CD4-positive, alpha-beta T cell treated with Interleukin-1 beta for 1 hour (primary cell): ENCODE measurements at places on chromosomes 1 and 21.

DNA sequence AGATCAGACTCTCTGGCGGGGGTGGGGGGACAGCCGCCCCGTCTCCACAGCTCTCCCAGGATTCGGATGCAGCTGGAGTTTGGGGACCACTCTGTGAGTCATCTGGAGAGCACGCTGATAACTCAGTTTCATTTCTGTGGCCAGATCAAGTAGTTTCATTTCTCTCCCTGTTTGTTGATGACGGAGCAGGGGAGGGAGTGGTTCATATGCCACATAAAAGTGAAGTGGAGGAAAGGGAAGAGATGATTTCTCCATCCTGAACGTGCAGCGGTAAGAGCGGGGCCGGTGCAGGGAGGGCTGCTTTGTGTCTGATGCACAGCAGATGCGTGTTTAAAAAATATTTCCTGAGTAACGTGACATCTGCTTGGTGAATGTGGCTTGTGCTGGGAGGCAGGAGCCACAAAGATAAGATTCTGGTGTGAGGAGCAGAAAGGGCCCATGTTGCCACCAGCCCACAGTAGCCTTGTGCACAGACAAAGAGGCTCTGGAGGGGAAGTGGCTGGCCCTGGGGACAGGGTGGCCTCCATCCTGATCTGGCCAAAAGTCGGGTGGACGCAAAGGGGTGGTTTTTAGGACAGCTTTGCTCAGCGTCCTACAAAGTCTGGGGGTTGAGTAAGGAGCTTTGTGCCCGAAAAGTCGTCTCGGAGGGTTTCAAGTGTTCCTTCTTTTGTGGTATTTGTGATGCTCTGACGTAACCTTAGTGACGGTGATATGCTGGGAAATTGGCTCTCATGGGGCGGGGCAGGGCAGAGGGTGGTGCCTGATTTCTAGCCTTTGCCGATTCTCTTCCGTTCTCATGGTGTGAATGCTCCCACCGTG lies at the start of gene MX2:
MX2 (plus strand) TSS at position 242 of the 819 bp plus-strand sequence. CDS start 14,880 bp downstream, outside the sequence.
- peak; percentile 89 for DNase-seq

GRCh38 chr1:3531928-3532327 lies 77.5 kb downstream of the ARHGEF16 start:
- no peak for DNase-seq

DNA sequence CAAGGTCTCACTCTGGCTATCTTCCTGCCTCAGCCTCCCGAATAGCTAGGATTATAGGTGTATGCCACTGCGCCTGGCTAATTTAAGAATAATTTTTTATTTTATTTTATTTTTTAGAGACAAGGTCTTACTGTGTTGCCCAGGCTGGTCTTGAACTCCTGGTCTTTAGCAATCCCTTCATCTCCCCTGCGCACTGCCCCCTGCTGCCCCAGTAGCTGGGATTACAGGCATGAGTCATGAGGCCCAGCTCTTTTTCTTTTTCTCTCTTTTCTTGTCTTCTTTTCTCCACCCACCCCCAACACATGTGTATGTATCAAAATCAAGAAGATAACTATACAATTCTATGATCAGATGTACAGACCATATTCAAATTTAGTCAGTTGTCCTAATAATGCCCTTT lies 87.2 kb downstream of the PEX14 start:
- no peak for DNase-seq

GRCh38 chr1:45510972-45511527 lies 10.6 kb downstream of the PRDX1 start:
- no peak for DNase-seq

DNA sequence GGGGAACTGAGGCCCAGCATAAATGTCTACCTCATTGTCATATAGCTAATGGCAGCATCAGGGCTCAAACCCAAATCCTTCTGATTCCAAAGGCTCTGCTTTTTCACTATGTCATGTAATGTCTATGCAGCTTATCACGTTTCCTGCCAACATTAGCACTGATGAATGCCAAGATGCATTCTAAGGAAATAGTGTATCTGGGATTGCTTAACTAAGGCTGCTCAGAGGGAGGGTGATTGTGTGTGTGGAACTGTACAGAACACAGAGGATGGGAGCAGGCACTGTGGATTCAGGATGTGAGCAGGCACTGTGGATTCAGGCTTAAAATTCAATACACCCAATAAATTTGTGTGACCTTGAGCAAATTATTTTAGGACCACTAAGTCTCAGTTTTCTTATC lies 456.4 kb upstream of the DEPDC1 start:
- DNase-seq = no peak

DNA sequence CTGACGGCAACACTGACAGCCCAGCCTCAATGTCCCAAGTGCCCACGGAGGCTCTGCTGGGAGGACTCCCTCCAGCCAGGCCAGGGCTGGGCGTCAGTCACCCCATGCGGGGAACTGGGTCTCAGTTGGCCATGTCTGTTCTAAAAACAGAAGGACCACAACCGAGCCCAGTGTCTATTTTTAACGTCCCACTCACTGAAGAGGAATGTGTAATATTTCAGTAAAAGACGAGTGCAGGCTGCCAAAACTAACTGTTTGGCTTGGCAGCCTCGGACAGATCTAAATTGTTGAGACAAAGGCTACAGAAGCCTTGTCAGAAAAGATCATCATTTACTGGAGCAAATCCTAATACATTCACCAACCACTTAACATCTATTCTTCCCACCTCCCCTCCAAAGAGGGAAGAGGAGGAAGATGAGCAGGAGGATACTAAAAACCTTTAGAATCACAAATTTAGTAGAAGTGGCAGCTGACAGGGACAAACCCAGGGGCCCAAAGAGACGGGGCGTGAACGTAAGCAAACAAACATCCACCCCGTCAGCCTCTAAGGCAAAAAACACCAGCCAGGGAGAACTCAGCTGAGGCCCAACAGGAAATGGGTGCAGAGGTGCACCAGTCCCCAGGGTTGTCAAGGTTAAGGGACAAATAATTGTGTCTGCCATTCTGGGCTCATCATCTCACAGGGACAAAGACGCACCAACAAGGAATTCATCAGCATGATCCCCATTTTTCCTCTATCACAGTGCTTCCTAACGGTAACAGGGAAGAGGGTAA lies 18.7 kb downstream of the C1orf198 start:
- DNase-seq = no peak

GRCh38 chr1:44636083-44636687 lies 38.1 kb downstream of the TMEM53 start:
- DNase-seq = no peak

- no peak for DNase-seq
These were observed 939 bp upstream of the MFAP2 start for GRCh38 chr1:16981269-16981849.

- DNase-seq = no peak
These were observed 29.4 kb downstream of the PSMG1 start for GRCh38 chr21:39153842-39154241.

- no peak for DNase-seq
These were observed 68.3 kb upstream of the NFIA start for GRCh38 chr1:61013946-61014667.

DNA sequence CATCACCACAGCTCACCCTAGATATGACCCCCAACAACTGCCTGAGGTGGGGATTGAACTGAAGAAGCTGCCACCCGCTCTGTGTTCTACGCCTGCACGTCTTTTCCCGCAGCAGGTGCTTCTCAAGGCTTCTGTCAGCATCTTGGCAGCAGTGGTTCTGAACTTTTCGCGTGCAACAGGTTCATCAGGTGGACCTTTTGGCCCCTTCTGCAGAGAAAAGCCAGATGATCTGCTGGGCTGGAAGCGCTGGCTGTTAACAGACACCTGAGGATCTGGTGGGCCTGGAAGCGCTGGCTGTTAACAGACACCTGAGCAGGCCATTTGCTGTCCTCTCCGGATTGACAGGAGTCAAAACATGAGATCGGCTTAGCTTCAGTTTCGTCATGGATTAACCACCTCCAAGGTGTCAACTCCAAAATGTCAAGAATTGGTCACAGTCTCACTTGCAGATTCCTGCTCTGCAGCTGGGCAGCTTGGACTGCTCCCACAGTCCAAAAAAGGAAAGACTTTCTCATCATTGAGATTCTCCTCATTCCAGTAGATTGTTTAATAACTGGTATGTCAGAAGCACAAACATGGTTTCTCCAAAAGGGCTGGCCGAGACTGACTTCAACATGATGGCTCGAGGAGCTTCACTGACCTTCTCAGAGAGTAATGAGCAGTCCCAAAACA lies 4.7 kb downstream of the C1orf174 start:
- no peak for DNase-seq

DNA sequence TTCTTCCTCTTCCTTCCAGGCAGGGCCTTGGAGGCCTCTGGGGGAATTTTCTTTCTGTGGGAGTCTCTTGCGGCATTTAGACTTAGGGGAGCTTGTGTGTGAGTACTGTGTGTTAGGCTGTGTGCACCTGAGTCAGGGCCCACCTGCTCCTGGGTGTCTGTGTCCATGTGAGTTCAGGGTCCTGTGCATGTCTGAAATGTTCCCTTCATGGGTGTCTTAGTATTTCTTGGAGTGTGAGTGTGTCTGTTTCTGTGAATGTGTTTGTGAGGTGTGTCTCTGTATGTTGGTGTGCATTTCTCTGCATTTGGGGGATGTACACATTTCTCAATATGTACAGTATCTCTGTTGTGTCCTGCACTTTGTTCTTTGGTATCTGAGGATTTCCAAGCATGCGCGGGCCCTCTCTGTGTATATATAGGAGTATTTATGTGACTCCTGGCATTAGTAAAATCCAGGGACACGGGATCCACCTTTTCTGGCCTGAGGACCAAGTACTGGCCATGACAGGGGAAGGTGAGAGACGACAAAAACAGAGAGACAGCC lies 2.4 kb downstream of the TFAP2E start:
- no peak for DNase-seq
